ENCODE measurements at places on chromosomes 2 and 18.

DNA sequence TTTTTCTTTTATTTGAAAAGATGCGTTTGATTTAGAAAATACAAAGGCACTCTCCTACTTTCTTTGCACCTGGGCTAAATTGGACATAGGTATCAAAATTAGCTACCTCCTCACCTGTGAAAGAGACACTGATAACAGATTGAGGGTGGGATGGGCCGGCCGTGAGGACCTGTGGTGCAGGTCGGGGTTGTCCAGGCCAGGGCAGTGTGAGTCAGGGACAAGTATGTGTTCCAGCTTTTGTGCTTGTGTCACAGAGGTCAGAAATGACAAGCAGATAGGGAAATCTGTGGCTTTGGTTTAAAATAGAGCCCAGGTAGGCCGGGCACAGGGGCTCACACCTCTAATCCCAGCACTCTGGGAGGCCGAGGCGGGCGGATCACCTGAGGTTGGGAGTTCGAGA, 22.6 kb downstream of the MYL12B start:
- no peak for DNase-seq

GRCh38 chr2:206642075-206643025, at the start of gene FAM237A:
Gene FAM237A, plus strand, starts transcription at chr2:206642487. Its CDS starts 1,750 bp downstream, at chr2:206644237.
- no peak for DNase-seq

- DNase-seq, result no peak
Measured at GRCh38 chr2:26002632-26003310, 20.5 kb upstream of the KIF3C start.

DNA sequence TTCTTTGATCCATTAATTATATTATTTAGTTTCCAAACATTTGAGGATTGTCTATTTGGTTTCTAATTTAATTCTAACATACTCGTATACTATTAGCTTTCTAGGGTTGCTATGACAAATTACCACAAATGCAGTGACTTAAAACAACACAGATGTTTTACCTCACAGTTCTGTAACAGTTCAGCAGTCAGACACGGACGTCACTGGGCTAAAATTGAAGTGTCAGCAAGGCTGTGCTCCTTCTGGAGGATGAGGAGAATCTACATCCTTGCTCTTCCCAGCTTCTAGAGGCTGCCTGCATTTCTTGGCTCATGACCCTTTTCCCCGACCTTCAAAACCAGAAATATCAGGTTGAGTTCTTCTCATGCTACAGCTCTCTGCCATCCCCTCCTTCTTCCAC, 117.6 kb downstream of the TFCP2L1 start:
- no peak for DNase-seq

GRCh38 chr18:62109676-62110075, 77.2 kb downstream of the PIGN start:
- DNase-seq, result no peak

DNA sequence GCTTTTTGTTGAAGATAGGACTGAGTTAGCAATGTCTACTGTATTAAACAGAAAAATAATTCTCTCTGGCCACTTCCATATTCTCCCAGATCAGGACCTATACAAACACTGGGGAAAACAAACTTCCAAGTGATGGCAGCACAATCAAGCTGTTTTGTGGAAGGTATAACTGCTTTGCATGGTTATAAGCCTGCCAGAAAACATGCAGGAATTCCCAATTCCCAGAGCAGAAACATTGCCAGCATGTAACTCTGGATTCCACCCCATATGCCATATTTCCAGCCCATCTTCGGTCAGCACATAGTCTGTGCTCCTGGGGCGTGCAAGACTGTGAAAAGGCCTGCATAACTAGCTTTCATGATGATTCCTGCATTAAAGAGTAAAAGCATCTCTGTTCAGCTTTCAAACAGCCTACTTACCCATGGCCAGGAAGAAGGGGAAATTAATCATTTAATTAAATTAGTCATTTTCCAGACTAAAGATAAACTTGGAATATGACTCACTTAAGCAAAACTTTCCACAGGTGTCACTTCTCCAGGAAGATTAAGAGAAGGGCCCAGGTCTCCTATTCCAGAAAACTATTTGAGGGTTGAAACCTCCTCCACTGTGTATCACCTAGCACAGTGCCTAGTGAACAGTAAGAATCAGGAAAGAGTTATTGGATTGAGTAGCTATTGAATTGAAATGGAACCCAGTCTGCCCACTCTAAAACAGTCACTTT, 280.5 kb downstream of the NRXN1 start:
- DNase-seq, result no peak

DNA sequence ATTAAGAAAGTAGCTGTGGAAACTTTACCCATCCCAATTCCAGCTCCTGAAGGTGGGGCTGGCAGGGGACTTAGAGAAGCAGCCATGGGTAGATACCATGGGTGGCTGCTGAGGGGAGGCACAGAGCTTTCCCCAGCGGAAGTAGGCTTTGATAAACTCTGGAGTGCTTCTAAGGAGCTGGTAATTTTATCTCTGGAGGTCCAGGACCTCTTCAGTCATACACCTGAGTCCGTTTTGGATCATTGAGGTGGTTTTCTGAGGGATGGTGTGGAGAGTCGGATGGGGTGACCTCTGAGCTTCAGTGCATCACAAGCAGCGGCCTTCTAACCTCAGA, 36.7 kb upstream of the BMP10 start:
- no peak for DNase-seq

GRCh38 chr2:205003288-205003687, 458.0 kb downstream of the PARD3B start:
- DNase-seq, result no peak

GRCh38 chr18:63860531-63860930, 27.0 kb upstream of the SERPINB2 start:
- DNase-seq, result no peak

- no peak for DNase-seq
Measured at GRCh38 chr2:886072-887022, 64.3 kb upstream of the SNTG2 start.

- no peak for DNase-seq
Measured at GRCh38 chr2:221810245-221810644, 238.1 kb upstream of the EPHA4 start.

- no peak for DNase-seq
Measured at GRCh38 chr2:18282026-18282425, 278.4 kb downstream of the RDH14 start.

DNA sequence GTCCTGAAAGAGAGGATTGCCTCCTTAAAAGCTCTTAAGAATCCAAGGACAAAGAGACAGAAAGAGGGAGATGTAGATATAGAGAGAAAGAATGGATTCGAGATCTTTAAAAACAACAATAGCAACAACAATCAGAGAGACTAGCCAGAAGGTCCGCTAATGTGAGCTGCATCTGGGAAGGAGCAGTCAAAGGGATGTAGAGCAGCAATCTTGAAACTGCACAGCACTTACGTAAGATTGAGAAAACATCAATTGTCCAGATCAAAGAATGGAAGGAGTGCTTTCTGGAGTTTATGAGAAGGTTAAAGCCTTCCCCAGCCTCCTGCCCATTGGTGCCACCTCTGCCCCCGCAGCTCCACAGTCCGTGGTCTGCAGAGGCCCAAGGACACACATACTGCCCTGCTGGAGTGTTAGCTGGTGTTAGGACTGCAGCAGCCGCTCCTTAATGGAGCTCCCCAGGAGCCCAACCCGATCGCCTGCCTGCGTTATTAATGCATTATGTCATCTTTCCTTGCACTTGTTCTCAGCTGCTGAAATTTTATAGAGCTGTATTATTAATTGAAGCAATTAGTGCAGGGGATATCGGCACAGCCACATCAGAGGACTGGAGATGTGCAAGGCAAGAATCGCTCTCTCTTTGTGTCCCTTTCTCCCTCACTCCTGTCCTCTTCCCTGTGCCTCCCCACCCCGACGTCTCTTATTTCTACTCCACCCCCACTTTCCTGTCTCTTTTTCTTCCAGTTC, 94.2 kb upstream of the STPG4 start:
- no peak for DNase-seq

DNA sequence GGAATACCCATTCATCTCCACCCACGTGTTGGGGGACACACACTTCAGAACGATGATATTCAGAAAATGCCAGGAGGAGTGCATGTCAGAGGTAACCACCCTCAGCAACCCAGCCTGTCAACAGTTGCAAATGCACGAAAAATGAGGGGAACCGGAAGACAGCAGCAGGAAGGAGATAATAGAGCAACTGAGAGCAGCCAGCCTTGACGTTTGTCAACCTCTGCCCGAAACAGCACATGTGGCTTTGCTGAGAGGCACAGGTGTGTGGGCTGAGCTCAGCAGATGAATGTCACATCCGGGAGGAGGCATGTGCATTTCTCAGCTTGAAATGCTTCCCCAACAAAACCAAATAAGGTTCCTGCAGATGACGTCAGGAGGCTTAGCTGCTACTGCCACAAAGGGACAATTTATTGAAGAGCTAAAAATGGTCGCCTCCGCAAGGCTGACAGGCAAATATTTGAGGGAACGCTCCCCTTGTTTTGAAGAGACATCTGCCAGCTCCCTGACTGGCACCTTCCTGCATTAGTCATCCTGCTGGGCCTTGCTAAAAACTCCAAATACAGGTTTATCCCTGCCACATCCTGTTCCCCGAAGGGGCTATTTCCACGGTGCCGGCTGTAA, 419.0 kb downstream of the NBAS start:
- peak; percentile 63 for DNase-seq

GRCh38 chr18:53698907-53699306, 525.6 kb downstream of the MBD2 start:
- DNase-seq, result no peak

DNA sequence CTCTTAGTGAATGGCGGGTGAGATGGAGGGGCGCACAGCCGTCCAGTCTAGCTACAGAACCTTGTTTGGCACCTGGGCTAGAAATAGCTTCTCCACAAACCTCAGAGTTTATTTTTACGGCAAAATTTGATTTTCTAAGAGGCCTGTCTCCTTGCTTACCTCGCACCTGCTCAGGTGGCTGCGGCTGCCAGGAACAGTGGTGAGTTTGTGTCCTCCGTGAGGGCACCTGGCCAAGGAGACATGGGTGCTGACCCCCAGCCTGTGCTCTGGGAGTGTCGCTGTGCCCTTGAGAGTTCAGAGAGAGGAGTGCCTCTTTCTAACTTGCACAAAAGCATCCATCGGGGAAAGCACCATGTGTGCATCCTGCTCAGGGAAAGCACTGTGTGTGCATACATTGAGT, 97.2 kb downstream of the KLHL29 start:
- DNase-seq, result no peak

- DNase-seq, result no peak
Measured at GRCh38 chr2:128108166-128108565, 17.2 kb downstream of the UGGT1 start.

DNA sequence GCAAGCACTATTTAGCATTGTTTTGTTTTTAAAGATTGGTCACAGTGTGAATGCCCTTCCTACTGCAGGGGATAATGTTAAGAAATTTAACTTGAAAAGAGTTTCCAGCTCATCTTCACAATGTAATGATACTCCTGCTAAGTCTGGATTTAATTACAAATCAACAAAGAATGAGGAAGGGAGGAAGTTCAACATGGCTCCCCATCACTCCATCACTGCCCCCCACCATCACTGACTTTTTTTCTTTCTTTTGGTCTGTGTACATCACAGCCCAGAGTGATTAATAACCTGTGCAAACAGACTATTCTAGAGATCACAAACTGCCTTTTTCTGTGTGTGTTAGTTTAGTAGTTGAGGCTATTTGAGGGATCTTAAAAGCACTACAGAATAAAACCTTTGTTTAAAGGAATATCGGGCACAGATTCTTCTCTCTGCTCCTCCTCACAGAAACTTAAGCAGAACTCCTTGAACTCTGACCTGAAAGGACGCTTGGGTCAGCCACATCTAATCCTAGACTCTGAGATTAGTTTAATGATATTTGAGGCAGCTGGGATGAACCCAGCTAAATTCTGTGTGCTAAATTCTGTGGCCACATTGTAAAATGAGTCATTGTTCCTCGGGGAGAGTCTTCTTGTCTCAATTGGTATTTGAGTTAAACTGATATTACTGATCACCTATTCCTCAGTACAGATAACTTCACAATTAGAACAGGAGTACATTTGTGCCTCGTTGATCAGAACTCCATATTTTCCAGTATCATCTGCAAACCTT, 47.8 kb downstream of the SATB2 start:
- DNase-seq, result no peak

DNA sequence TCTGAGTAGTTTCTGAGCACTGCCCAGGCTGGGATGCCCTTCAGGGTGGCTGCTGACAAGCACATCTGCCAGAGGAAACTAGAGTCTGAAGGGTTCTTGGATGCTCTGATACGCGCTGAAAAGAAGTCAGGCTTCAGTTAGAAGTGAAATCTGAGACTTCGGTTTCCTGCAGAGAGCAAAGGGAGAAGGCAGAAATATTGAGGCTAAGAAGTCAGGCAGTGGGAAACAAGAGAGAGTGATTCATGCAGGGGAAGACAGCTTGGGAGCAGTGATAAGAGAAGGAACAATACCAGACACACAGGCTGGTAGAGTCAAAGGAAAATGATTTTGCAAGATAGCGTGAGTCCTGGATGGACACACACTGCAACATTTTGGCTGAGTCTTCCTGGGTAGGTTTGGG, 51.0 kb upstream of the BOD1L2 start:
- no peak for DNase-seq

GRCh38 chr2:108074150-108074549, 87.8 kb downstream of the SLC5A7 start:
- no peak for DNase-seq

- DNase-seq, result no peak
Measured at GRCh38 chr2:190031969-190032618, 30.4 kb downstream of the MSTN start.

GRCh38 chr18:47868744-47869143, 61.7 kb downstream of the SMAD2 start:
- DNase-seq, result no peak

- no peak for DNase-seq
Measured at GRCh38 chr2:96954011-96954846, 32.2 kb downstream of the FAM178B start.

- no peak for DNase-seq
Measured at GRCh38 chr2:127048969-127049897, 57.7 kb downstream of the BIN1 start.

- DNase-seq, result no peak
Measured at GRCh38 chr2:238107525-238108422, 7.6 kb downstream of the ESPNL start.

DNA sequence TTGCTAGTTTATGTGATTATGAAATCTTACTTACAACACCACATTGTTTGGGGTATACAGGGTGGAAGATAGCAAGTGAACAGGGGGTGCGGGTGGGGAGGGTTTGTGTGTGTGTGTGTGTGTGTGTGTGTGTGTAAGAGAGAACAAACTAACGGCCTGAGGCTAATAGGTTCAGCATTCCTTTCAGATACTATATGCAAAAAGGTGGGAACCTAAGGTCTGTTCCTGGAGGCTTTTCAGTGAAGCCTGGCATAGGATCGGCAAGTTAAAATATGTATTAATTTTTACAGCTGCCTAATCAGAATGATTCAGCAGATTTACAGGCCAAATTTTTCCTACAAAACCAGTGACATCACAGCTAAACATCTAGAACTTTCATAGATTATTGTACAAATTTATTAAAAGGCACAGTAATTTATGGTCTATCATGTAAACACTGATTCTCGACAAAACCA, 7.6 kb upstream of the SPDYA start:
- no peak for DNase-seq

GRCh38 chr2:221170548-221170947, 401.6 kb downstream of the EPHA4 start:
- no peak for DNase-seq
